ENCODE measurements at places on chromosomes 16 and 17.

DNA sequence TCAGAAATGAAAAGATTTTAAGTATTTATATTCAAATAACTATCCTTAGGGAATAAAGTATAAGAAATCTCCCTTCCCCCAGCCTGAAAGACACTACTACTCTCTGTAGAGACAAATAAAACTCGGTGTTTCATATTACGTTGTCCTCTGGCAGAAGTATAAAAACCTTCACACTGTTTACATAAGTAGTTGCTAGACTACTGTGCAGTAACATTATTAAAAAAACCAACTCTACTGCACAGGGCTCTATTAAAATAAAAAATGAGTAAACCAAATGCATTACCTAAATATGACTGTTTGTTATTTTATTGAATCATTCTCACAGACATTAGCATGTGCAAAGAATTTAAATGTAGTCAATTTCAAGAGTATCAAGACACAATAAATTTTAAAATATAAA, 67.4 kb downstream of the MED13 start:
- DNase-seq = no peak

GRCh38 chr16:87806261-87806640, 40.5 kb upstream of the KLHDC4 start:
- DNase-seq = no peak

- DNase-seq = no peak
These were observed 1165.8 kb upstream of the GOT2 start for GRCh38 chr16:59899940-59900339.

- DNase-seq = peak; percentile 64
These were observed at the start of gene NHLRC4 for GRCh38 chr16:566475-567372. Gene NHLRC4, plus strand, starts transcription at chr16:567005. Its CDS starts 1,043 bp downstream, at chr16:568048.

- peak; percentile 62 for DNase-seq
These were observed 82.0 kb upstream of the ALOX12 start for GRCh38 chr17:6913608-6914443.

DNA sequence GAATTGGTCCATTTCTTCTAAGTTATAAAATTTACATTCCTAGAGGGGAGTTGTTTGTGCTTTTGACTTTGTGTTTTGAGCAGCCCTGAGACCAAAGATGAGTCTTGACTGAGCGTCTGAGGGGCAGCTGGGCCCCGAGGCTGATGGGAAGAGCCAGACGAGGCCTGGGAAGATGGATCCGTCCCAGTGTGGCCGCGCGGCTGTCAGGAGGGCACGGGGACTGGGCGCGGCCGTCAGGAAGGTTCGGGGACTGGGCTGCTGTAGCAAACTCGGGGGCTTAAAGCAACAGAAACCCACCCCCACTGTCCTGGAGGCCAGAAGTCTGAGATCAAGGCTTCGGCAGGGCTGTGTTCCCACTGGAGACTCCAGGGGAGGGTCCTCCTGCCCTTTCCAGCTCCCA, 38.2 kb upstream of the GNG13 start:
- DNase-seq = no peak

GRCh38 chr17:6610011-6610410, 30.5 kb downstream of the KIAA0753 start:
- no peak for DNase-seq

GRCh38 chr16:23501291-23501690, 9.0 kb downstream of the GGA2 start:
- DNase-seq = no peak

GRCh38 chr16:3655396-3656159, 1.1 kb downstream of the DNASE1 start:
- no peak for DNase-seq

- DNase-seq = no peak
These were observed 27.8 kb downstream of the BAHCC1 start for GRCh38 chr17:81422776-81423697.

Measured in CD4-positive, alpha-beta T cell treated with Interleukin-6 at 100 ng/mL for 8 hours (primary cell).